ENCODE measurements at places on chromosomes 7 and 10.

DNA sequence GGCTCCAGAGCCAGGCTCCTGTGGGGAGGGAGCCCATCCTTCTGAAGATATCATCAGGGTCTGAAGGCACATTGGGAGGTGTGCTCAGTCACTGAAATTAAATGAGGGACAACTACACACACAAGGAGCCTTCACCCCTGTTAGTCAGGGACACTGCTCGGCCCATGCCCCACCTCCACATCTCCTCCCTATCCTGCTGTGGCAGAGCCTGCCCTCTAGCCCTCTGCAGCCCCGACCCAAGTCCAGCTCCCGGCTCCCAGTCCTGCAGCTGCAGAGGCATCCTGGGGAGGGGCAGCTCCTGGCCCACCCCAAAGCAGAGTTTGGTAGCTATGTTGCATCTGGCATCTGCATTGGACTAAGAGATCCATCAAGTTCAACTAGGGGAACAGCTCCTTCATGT, 136.3 kb downstream of the ZNF248 start:
- DNase-seq, result no peak

GRCh38 chr7:122984021-122984420, 11.5 kb downstream of the TAS2R16 start:
- no peak for DNase-seq

DNA sequence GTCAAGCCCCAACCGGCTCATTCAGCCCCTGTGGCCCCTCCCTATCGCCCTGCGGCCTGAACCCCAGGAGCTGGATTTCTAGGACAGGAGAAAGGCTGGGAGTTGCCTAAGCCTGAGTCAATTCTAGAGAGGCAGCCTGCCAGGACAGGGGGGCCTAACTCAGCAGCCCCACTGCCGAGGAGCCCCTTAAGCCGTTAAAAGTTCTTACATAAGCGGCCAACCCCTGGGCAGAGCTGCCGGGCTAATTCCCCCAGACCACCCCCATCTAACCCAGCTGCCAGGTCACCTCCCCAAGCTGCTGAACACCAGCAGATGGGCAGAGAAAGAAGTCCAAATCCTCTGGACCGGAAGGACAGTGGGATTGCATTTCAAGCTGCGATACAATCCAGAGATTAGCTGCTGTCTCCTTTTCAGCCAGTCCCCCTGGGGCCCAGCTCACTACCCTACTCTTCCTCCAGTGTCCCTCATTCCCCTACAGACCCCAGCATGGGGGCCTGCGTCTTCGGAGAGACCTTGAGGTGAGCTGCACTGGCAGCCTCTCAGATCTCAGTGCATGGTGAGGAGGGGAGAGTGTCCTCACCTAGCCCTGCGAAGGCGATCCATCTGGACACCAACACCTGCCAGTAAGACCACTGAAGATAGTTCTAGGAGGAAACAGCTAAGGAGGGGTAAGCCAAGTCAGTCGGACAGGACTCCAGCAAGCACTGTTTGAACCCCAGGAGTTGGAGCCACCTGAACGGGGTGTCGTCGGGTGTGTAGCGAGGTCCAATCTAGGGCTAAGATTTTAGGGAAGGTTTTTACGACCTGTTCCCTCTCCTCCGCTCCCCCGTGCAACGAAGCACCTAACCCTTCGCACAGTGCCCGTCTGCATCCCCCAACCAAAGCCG, 830 bp downstream of the IMPDH1 start:
- no peak for DNase-seq

DNA sequence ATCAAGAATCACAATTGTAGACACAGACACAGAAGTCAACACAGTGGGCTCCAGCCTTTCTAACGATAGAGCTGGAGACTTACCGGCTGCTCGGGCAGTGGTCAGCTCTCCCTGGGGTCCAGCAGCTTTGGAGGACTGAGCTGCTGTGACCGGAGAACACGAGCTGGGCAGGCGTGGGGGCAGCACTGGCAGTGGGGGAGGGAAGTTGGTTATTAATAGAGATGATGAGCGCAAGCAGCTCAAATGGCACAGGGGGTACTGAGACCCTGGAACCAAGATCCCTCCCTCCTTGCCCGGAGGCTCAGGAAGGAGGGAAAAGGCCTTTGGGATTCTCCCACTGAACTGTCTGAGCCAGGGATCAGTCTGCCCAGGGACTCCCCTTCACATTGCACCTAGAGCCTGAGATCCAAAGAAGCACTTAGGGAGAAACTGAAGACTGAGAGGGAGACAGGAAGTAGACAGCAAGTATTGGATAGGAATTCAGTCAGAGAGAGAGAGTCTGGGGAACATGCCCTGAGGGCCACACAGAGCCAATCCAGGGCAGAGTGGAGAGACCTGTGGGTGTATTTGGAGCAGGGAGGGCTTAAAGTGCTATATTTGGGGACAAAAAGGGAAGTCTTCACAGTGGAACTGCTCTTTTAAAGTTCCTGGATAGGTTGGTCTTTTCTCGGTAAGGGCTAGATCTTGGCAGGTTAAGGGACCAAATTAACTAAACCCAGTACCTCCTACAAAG, at the start of gene MYOZ1:
TSS of gene MYOZ1 (minus strand) at position 147 of the 733 bp plus-strand sequence. CDS start 1,457 bp downstream, outside the sequence.
- no peak for DNase-seq

- peak; percentile 97 for DNase-seq
These were observed 4.4 kb downstream of the ZNF655 start for GRCh38 chr7:99562832-99563231.

DNA sequence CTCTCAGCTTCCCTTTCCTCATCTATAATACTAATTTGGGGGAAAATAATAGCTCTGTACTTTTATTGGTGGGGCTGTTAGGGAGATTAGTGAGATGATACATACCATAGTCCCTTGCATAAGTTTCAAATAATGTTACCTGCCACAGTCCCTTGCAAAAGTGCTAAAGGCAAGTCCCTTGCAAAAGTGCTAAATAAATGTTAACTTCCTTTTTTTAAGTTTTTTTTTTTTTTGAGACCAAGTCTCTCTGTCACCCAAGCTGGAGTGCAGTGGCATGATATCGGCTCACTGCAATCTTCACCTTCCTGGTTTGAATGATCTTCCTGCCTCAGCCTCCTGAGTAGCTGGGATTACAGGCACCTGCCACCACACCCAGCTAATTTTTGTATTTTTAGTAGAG, 43.4 kb upstream of the SRGN start:
- no peak for DNase-seq

DNA sequence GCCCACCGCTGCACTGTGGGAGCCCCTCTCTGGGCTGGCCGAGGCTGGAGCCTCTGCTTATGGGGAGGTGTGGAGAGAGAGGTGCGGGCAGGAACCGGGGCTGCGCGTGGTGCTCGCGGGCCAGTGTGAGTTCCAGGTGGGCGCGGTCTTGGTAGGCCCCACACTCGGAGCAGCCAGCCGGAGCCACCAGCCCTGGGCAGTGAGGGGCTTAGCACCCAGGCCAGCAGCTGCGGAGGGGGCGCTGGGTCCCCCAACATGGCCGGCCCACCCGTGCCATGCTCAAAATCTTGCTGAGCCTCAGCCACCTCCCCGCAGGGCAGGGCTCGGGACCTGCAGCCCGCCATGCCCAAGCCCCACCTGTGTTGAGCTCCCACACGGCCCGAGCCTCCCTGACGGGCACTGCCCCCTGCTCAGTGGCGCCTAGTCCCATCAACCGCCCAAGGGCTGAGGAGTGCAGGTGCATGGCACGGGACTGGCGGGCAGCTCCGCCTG, 856.8 kb upstream of the CELF2 start:
- no peak for DNase-seq

DNA sequence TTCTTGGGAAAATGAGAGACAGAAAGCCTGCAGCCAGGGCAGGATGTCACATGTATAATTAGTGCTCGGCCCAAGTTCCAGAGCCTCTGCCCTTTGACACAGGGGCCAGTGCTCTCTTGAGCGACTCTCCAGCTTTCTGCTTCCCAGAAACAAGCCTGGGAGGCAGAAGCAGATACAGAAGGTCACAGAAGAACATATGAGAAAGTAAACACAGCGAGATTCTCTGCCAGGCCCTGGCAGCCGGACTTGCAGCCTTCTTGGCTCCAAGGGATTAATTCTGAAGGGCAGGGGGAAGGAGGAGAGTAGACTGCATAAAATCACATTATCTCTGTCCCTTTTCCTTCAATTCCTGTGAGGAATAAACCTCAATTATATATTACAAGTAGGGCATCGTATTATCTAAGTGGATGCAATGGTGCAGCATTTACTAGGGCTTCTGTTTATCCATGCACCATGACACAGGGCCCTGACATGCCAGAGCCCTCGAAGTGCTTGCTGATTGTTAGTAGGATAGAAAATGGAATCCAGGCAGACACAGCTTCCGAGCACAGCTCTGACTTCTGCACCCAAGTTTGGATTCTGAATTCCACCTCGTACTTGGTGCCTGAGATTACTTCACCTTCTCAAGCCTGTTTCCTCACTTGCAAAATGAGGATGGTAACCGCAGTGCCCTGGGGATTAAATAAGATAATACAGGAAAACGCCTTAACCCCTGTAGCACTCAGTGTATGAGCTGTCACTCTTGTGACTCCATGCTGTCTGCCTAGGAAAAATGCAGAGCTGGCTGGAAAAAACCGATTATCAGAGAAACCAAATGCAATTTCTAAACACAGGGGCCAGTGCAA, 536.5 kb downstream of the TNS3 start:
- no peak for DNase-seq

DNA sequence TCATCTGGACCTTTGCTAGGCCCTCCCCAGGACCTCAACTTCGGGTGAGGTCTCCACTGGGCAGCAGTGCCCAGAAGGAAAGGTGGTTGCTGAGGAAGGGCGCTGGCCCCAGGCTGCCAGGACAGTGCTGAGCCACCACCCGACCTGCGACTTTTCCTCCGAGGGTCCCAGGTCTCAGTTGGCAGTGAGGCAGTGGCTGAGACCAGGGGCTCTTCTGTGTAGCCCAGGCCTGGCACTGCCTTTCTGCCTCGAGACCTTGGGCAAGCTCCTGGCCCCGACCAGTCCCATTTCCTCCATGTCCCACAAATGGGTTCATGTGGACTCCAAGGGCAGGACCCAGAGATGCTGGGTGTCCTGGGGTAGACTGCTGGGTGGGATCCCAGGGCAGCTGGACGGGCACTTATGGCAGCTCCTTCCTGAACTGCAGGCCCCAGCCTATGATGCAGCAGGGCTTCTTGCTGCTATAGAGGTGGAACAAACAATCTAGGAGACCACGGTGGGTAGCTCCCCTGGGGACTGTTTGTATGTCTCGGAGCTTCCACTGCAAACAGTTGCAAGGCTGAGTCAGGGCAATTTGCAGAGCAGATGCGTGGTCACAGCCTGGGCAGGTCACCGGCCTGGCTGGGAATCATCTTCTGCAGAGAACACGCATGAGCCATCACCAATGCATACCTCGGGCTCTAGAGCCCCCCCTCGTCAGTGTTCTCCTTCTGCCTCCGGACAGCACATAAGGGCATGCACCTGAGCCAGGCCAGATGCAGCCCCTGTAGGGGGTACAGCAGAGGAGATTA, 17.9 kb upstream of the LRRC18 start:
- no peak for DNase-seq

All from GM04503 (cell line).